ENCODE measurements at places on chromosomes 3 and 15. TPM values are rescaled to one million over a fixed set of nuclear protein-coding genes. Genes with fewer than 3 reads are reported as not detected.

The KY gene
- 3.3 TPM for total RNA-seq

The FANCD2OS gene
- not detected for total RNA-seq

The ABHD17C gene
- total RNA-seq, result 3.8 TPM

The TNNC1 gene
- 205 TPM for total RNA-seq

The CEMIP gene
- 9.9 TPM for total RNA-seq

The IL17RE gene
- 5.3 TPM for total RNA-seq

The FRMD5 gene
- 6.7 TPM for total RNA-seq

The NBEAL2 gene
- 44.0 TPM for total RNA-seq

DNA sequence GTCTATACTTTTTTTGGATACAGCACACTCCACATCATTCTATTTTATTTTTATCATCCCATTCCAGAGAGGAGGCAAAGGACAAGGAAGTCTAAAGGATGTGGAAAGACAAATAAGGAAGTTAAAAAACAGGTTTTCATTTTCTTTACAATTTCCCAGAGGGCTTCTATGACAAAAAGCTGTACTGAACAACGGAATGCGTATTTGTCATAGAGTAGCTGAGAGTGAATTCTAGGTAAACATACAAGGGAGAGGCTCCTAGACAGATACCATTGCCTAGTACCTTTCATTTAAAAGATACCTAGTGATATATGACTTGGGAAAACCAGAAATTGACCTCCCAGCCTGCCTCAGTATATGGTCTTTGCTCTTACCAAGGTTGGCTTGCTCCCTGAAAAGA lies 341.7 kb downstream of the FHIT start:
- no peak for DNase-seq

DNA sequence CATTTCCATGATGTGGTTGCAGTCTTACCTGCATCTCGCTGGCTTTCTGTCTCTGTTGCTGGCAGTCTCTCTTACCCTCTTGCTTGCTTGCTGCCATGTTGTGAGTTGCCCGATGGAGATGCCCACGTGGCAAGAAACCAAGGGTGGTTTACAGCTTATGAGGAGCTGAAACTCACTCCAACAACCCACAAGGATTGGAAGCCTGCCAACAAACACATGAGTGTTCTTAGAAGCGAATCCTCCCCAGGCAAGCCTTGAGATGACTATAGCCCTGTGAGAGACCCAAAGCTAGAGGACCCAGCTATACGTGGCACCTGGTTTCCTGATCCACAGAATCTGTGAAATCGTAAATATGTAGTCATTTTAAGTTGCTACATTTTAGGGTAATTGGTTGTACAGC lies 490.9 kb upstream of the ADAMTS9 start:
- DNase-seq, result no peak

- no peak for DNase-seq
Observed at GRCh38 chr3:164465172-164465571, 613.1 kb downstream of the SI start.

GRCh38 chr3:33096093-33096868 lies 665 bp downstream of the GLB1 start:
- DNase-seq, result peak; percentile 73

DNA sequence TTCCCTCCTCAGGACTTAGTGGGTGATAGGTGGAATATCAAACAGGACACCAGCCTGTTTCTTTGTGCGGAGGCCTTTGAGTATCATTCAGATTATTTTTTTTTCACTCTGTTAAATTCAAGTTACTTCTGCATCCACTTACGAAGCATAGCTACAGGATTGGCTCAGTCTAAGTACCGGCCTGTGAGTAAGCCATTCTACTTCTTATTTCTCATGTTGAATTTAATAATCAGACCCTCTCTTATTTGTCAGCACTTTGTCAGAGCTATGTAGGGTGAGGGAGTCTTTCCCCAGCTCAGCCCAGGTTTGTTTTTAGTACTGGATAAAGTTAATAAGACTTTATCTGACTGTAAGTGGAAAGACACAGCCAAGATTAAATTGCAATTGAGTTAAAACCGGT lies 54.7 kb downstream of the ITPR1 start:
- DNase-seq, result no peak

- no peak for DNase-seq
Observed at GRCh38 chr3:43094381-43094780, 11.5 kb downstream of the POMGNT2 start.

DNA sequence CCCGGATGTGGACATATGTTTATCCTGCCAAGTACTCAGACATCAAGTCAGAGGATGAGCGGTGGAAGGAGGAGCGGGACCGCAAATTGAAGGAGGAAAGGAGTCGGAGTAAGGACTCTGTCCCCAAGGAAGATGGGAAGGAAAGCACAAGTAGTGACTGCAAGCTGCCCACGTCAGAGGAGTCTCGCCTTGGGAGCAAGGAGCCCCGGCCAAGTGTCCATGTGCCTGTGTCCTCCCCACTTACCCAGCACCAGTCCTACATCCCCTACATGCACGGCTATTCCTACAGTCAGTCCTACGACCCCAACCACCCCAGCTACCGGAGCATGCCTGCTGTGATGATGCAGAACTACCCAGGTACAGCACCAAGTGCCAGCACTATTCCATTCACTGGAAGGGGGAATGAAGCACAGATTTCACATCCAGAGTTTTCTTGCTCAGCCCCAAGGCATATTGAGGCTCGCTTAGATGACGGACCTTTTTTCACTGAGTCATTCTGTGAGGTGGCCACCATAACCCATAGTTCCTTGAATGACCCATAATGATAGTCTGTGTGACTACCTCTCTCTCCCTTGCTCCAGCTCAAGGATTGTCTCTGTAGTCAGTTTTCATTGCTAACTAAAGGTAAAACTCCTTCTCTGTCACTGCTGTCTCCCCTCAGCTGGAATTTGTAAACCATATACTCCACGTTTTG lies 97.1 kb downstream of the RBPMS2 start:
- DNase-seq, result no peak

- no peak for DNase-seq
Observed at GRCh38 chr3:79040701-79041100, 727.1 kb downstream of the ROBO1 start.

DNA sequence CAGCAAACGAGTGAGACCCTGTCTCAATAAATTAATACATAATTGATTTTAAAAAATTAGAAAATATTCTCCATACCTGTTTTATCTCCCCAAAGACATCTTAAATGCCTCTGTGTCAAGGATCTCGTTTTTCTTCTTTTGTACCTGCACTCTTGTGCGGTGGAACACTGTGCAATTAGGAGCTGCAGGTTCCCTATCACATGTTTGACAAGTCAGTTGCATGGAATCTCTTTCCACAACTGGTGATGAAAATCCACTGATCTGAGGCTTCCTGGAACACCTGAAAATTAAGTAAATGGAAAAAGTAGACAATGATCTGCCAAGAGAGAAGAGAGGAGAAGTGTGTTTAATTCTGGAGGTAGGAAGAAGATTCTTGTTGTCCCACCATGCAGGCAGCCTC lies 3.0 kb upstream of the SNX22 start:
- no peak for DNase-seq

DNA sequence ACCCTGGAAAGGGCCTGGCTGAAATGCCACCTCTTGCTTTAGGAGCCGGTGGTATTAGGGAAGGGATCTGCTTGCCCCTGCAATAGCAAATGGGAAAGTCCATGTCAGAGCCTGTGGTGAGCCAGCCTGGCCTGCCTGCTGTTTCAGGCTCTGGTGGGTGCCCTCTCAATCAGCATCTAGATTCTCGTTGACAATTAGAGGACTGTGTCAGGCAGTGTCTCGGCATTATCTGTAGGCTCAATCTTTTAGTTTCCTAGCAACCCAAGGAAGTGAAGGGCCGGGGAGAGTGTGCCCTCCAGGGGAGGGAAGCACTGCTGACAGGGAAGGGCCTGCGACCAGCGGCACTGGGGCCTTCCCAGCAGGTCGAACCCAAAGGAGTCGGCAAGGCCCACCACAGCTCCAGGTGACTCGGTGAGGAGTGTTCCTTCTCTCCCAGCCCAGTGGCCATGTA lies 42.1 kb downstream of the TLE3 start:
- DNase-seq, result peak; percentile 42

GRCh38 chr3:22908989-22909507 lies 294.1 kb upstream of the UBE2E2 start:
- no peak for DNase-seq

- DNase-seq, result no peak
Observed at GRCh38 chr3:6182909-6183308, 678.0 kb upstream of the GRM7 start.

- peak; percentile 73 for DNase-seq
Observed at GRCh38 chr15:81410318-81410753, 36.3 kb upstream of the TMC3 start.

DNA sequence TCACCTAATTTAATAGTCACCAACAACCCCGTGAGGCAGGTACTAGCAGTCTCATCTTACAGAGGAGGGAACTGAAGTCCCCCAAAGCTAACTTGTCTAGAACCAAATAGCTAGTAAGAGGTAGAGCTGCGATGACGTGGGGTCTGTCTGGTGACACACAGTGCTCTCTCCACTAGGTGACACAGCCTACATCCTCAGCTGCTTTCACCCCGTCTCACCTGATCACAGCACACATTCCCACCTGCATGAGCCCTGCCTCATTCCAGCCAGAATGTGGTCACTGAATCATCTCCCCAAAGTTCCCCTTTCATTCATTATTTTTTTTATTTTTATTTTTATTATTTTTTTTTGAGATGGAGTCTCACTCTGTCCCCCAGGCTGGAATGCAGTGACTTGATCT lies 21.3 kb upstream of the MAGEF1 start:
- no peak for DNase-seq

GRCh38 chr15:79886124-79886523 lies 10.7 kb downstream of the MTHFS start:
- DNase-seq, result no peak

DNA sequence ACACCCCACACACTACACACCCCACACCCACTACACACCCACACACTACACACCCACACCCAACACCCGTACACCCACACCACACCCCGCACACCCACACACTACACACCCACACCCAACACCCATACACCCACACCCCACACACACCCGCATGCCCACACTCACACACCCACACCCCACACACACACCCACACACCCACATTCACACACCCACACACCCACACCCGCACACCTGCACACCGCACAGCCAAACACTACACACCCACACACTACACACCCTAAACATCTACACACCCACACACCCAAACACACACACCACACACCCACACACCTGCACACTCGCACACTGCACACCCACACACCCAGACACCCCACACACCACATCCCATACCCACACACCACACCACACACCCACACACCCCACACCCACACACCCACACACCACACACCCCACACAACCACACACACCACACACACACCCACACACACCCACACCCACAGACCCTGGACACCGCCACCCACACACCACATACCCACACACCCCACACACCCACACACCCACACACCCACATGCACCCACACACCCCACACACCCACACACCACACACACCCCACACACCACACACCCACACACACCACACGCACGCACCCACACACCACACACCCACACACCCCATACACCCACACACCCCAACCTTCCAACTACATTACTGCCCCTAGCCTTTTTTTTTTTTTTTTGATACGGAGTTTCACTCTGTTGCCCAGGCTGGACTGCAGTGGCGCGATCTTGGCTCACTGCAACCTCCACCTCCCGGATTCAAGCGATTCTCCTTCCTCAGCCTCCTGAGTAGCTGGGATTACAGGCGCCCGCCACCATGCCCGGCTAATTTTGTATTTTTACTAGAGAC lies 16.9 kb downstream of the CEP19 start:
- DNase-seq, result no peak

DNA sequence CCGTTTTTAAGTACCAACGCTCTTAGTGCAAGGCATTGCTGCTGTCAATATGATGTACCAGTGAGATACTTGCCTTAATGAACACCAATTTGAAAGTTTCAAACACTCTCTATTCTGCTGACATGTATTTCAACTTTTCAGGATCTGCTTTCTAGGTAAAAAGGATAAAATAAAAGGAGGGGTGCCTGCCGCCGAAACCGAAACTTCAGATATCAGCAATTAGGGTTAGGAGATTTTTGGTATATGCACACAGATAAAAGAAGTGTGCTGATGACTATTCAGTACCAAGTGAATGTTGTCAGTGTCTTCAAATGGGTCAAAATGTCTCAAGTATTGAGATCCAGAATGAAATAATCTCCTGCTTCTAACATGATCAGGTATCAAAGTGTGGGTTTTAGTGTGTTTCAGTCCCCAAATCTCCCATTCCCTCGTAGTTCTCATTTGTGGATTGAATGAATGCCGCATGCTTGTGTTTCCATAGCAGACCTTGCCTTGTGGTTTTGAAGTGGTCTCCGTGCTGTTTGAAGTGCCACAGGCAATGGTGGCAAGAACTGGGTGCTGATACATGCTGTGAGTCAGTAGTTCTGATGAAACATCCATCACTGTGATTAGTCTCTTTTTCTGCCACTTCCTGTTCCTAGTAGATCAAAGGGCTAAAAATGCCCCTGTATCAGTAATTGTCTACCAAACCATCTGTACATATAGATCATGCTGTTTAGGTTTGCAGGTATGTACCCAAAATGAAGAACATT lies 22.5 kb downstream of the CHST14 start:
- no peak for DNase-seq

DNA sequence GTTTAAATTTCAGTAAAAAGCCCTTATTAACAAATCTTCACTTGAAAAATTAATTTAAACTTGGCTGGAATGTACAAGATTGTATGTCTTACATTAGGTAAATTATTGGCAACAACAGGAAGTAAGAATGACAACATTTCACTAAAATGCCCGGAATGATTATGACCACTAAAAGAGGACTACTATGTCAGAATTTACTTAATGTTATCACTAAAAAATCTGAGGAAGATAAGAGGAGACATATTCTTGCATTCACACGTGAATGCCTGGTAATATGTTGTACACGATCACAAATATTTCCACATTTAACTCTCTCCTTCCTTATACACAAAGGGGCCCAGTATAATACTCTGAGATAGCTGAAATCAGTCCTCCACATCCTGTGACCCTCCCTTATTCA lies 29.7 kb downstream of the VGLL3 start:
- no peak for DNase-seq

GRCh38 chr15:96117270-96117669 lies 213.2 kb upstream of the NR2F2 start:
- no peak for DNase-seq

DNA sequence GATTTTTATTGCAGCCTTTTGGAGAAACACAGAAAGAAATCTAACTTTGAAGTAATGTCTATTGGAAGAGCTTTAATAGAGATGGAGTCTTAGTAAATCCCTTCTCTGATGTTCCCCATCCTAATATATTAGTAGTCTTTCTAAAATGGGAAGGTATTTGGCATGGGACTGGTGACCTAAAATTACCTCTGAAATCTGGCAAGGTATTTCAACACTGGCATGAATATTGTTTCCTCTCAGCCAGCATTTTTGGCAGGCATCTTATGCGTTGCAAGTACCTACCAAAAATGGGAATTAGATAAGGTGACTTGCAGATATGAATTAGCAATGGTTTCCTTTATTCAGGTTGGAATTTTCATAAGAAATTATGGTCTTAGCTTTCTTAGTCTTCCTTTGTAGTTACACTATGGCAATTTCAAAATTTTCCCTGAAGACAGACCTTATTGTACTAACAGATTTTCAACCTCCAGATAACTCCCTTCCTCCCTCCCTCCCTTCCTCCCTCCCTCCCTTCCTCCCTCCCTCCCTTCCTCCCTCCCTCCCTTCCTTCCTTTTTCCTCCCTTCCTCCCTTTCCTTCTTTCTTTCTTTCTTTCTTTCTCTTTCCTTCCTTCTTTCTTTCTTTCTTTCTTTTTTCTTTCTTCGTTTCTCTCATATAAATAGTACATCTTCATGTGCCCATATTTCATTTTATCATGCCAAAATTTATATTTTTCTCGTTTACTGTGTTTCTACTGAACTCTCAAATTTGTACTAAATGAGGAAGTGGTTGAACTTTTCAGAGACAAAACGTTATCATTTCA lies 168.2 kb upstream of the KCNMB2 start:
- DNase-seq, result no peak

- no peak for DNase-seq
Observed at GRCh38 chr15:51884517-51885236, 55.2 kb downstream of the TMOD3 start.
